ENCODE measurements at places on chromosomes 4 and X. TPM values are rescaled to one million over a fixed set of nuclear protein-coding genes. Genes with fewer than 3 reads are reported as not detected.

HTATSF1 gene
- 50.7 TPM for total RNA-seq

- DNase-seq = no peak
Observed at GRCh38 chrX:1442016-1442665, 10.6 kb downstream of the ASMTL start.

GRCh38 chrX:93585661-93586060, 87.7 kb downstream of the NAP1L3 start:
- no peak for DNase-seq

SMIM10 gene
- total RNA-seq = 1.9 TPM

HS6ST2 gene
- 6.6 TPM for total RNA-seq

S100P gene
- 8.8 TPM for total RNA-seq

NR0B1 gene
- 0.41 TPM for total RNA-seq

LRAT gene
- total RNA-seq = 1.1 TPM

DNA sequence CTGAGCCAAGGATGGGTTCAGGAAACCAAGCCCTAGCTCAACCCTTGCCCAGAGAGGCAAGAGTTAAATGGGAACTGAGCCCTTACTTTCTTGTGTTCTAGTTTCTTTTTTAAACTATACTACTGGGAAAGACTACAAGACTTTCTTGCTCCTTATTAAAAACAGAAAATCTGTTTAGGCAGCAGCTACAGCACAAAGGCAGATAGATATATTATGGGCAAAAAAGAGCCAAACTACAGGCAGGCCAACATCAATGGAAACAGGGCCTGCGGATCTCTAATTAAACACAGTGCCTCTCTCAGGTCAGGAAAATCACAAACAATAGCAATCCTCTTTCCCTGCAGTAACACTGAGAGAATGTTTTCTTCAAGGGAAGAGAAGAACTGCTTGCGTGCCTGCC, 226.0 kb downstream of the LDB2 start:
- no peak for DNase-seq

MAGEC2 gene
- total RNA-seq = not detected

- DNase-seq = no peak
Observed at GRCh38 chr4:186743261-186743660, 19.6 kb upstream of the FAT1 start.

GRCh38 chr4:159017323-159018026, 85.4 kb upstream of the RAPGEF2 start:
- no peak for DNase-seq

RAB41 gene
- total RNA-seq = not detected

DNA sequence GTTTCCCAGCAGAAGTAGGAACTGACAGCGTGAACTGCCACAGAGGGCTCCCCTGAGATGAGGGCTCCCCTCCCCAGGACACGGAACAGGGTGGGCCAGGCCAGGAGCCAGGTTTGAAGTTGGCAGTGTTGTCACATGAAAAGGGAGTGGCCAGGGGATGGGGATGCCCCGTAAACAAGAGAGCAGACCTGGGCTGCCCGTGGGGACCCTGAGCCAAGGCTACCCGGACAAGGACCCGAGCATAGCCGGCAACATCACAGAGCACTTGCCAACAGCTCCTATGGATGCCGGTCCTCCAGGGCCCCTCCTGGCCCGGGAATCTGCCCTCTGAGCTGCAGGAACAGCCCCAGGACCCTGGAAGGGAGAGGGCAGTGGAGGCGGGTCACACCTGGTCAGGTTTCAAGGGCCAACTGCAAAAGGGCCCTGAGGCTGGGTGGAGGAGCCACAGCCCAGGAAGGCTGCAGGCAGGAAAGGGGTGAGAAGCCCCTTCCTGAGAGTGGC, 102.1 kb downstream of the CPZ start:
- no peak for DNase-seq

DNA sequence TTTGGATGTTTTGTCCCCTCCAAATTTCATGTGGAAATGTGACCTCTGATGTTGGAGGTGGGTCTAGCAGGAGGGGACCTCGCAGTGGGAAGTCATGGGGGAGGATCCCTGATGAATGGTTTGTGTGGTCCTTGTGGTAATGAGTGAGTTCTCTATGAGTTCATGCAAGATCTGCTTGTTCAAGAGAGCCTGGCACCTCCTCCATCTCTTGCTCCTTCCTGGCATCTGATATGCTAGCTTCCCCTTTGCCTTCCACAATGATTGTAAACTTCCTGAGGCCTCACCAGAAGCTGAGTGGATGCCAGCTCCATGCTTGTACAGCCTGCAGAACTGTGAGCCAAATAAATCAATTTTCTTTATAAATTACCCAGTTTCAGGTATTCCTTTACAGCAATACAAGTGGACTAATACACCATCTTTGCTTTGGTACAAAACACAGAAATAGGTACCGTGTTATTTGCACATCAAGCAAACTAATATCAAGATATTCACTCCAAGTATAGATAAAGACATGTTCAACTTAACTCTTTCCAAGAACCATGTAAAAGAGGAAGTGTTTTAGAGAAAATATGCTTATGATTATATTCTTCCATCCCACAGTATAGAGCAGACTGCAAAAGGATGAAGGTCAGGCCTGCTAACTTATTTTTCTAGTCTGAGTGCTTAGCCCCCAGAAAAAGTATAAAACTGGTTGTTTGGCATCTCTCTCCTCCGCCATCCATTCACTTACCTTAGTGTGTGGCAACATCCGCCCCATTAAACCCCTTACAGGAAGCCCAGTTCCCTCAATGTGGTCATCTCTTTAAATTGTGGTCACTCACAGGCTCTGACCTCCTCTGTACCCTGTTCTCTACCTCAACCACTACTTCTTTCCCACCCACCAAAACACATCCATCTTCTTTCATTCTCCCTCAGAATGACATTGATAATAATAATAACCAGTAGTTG, 6.7 kb downstream of the ARAP2 start:
- DNase-seq = no peak

Measured in kidney epithelial cell (primary cell).